Neural crest cell (in vitro differentiated cells): ENCODE measurements at places on chromosomes 6 and 20. TPM values are rescaled to one million over a fixed set of nuclear protein-coding genes. Genes with fewer than 3 reads are reported as not detected.
A peak's percentile ranks its signal among the peaks of the same experiment; 100 is the strongest.

DNA sequence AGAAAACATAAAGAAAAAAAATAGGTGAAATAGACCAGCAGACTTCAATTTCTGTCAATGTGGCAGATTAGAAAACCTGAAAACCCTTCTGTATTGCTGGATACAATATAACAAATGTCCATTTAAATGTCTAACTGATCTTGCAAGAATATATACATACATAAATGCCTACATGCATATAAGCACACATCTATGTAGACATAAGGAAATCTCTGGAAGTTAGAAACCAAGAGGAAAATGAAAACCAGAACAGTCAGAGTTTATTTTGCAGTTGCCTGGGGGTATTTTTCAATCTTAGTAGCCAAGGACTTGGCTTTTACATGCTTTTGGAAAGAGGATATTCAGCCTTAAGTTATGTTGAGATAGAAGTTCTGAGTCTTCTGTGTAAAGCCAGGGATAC lies 184.0 kb downstream of the RPS12 start:
- DNase-seq, result no peak

DNA sequence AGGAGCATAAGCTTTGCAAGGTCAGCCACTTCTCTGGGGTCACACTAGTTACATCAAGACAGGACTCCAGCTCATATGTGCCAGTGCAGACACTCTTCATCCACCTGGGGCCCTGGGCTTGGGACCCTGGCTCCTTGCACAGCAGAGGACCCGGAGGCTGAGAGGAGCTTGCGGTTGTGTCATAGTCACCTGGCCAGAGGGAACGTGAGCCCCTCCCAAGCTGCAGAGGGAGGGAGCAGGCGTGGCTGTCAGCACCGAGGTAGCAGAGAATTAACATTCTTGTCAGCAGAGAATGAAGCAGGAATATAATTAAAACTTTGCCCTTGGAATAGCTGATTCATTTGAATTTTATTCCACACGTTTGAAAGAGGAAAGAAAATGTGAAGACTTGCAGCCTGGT lies 36.8 kb downstream of the BCAS4 start:
- no peak for DNase-seq

DNA sequence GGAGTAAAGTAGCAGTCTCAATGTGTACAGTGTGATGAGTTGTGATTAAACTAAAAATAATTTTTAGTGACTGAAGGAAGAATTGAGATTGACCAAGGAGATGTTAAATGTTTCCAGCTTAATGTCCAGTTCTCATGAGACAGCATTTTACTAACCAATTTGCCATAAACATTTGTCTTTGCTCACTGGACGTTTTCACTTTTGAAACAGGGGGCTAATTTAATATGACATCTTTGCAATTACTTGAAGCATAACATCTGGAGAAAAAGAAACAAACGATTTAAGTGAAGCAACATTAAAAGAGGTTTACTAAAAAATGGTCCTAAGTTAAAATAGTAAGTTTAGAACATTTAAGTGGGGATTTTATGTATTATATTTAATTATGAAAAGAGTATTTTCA lies 443.8 kb downstream of the BCKDHB start:
- DNase-seq, result no peak

GRCh38 chr6:132330759-132331158 lies 70.5 kb downstream of the MOXD1 start:
- DNase-seq, result no peak

GRCh38 chr20:49352751-49353150 lies 74.9 kb upstream of the ZNFX1 start:
- DNase-seq, result no peak

GRCh38 chr6:17281497-17282481 lies 628 bp downstream of the RBM24 start:
- DNase-seq, result peak; percentile 21

GRCh38 chr6:16352821-16353438 lies 114.5 kb downstream of the GMPR start:
- no peak for DNase-seq

- DNase-seq, result peak; percentile 57
Measured at GRCh38 chr6:160137989-160138835, 16.6 kb downstream of the SLC22A1 start.

DNA sequence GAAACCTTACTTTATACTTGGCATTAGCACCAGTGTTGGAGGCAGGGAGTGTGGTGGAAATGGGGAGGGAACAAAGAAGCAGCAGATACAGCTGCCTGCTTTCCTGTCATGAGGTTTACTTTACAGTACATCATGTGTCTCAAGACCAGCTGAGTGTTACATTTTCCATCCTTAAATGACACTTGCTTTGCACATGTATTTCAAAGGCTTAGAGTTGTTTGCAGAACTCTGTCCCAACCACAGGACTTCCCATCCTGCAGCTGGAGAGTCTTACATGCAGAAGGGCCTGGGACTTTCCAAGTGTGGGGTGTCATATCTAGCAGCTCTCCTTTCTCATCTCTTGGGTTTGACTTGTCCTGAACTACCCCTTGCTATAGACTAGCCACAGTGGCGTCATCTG lies 395.9 kb downstream of the DHX35 start:
- DNase-seq, result no peak

- no peak for DNase-seq
Measured at GRCh38 chr6:44567406-44567805, 179.9 kb downstream of the CDC5L start.

DNA sequence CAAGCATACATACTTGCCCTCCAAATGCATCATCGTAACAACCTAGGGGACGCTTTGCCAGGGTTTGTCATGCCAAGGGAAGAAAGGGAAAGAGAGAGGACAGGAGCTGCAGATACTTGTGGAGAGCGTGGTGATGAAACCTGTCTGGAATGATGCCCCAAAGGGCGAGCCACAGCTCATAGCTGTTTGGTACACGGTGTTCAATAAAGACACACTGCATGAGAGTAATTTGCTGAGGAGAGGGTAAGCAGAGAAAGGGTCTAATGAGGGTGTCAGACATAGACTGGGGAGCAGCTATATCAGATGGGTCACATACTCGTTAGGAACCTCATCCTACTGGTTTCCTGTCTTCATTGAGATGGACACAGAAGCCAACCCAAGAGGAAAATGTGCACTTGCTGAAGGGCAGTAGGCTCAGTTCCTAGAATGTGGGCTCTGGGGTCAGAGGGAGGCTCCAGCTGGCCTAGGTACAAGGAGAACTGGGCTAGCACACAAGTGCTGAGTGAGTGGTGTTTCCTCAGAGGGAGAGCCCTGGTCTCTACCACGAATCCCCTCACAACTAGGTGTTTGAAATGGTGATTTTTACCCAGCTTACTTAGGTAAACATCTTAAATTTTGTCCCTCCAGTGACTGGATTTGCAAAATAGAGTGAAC lies 5.2 kb upstream of the FOXO3 start:
- no peak for DNase-seq

DNA sequence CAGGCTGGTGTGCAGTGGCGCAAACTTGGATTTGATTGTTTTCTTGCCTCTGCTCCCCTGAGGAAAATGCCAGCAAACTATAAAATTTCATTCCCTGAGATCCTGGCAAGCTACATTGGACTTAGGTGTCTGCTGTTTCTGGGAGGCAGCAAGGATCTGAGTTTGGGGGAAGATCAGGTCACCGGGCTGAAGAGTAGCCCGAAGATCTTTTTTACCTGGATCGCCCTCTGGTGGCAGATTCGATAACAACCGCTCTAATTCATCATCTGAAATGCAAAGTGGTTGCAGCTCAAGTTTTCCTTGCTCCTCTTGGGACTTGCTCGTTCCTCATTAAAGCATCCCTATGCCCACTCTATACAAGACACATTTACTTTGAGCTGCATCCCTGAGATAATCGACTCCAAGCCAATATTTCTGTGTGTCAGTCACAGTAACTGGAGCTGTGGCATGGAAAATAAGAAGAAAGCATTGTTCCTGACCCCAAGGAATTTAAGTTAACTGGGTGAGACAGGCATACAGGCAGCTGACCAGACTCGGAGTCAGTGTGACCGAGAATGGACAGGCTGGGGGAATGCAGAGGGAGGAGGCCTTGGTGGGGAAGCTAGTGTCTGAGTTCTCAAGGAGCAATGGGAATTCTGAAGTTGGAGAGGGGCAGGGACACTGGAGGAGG lies 131.8 kb upstream of the PROKR2 start:
- peak; percentile 77 for DNase-seq

- no peak for DNase-seq
Measured at GRCh38 chr20:11323816-11324215, 593.9 kb upstream of the BTBD3 start.

DNA sequence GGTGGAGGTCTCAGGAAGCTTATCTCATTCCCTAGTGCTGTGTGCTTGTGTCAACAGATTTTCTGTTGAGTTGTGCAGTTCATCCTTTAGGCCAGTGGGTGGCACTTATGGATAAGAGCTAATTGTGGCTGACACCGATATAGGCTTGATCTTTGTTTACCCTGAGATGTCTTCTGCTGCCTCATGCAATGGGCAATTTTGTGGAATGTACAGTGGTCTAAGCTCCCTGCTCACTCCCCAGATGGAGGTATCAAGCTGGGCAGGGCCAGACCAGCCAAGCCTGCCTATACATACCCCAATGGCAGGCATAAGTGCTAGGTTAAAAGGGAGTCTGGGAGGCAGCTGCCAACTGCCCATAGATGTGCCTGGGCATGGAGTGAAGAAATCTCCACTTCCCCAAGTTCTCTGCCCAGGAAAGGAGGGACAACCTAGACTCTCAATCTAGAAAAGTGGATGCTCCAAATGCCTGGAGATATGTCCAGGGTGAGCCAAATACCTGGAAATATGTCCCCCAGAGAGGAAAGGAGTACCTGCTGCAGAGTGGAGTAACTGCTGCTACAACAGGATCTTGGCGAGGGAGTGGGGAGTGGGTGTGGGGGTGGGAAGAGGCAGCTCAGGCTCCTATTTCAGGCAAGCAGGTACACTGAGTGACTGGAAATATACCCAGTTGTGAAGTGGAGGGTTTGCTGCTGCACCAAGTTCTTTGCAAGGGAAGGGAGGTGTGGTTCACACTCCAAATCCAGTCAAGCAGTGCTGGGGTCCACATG lies 53.2 kb upstream of the ARG1 start:
- DNase-seq, result peak; percentile 23

DNA sequence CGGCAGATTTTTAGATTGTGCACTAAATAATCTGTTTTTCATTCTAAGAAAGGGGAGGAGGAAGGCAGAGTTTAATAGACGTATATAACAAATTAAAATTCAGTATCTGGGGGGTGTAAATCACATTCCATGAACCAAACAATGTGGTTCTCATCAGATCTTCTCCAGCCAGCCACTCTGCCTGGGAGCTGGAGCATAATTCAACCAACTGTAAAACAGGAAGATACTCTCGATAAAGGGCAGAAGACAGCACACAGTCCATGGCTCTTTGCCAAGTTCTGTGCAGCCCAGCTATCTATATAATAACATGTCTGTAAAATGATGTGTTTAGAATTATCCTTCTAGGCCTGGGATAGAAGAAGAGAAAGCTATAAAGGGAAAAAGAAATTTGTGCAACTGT lies 289.9 kb upstream of the ZFP64 start:
- no peak for DNase-seq

GRCh38 chr6:107537559-107537958 lies 47.6 kb downstream of the SOBP start:
- no peak for DNase-seq

- no peak for DNase-seq
Measured at GRCh38 chr6:63923139-63923739, 287.6 kb downstream of the PHF3 start.

DNA sequence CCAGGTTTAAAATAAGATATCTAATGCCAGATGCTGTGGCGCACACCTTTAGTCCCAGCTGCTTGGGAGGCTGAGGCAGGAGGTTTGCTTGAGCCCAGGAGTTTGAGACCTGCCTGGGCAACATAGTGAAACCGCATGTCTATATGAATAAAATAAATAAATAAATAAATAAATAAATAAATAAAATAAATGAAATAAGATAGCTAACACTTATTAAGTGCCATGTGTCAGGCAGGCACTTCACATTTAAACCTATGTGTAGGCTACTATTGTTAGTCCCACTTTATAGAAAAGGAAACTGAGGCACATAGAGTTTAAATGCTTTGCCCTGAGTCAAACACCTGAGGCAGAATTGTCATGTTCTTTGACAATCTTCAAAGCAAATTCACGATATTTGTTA lies 32.9 kb upstream of the RREB1 start:
- DNase-seq, result no peak

DNA sequence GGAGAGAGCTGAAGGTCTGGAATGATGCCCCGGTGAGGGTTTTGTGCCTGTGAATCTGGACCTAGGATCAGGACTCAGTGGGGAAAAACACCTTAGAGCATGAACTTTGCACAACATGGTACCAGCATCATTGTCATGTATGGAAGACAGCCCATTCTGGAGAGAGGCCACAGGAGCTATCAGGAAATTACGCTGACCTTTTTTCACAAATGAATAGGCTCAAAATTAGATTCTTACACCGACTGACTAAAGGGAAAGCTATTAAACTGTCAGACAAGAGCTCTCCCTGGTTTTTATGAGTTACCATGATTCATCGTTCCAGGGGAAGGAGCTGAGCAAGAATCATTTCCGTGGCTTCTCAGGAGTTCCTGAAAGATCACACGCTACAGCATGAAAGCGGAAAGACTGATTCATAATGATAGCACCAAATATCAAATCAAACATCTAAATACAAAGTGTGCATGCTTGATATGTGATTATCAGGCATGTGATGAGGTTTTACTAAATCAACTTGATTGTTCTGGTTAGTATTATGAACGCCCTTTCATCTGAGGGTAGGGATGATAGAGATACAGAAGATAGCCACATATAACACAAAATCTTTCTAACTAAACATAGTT lies 224.9 kb upstream of the SMLR1 start:
- DNase-seq, result no peak

GRCh38 chr6:43842231-43842794 lies 72.3 kb downstream of the VEGFA start:
- DNase-seq, result no peak

GRCh38 chr20:51934301-51935002 lies 132.1 kb upstream of the SALL4 start:
- DNase-seq, result no peak

- DNase-seq, result no peak
Measured at GRCh38 chr6:140670021-140670420, 1295.6 kb upstream of the CITED2 start.

- no peak for DNase-seq
Measured at GRCh38 chr6:2179950-2180349, 65.5 kb downstream of the GMDS start.

Gene MCM3
- total RNA-seq, result 210 and 211 TPM in 2 replicates

Gene CAGE1
- total RNA-seq, result 0.16 and 0.20 TPM in 2 replicates

Gene MYO6
- 24.5 and 25.7 TPM in 2 replicates for total RNA-seq

Gene RIPPLY2
- 0.66 and 0.72 TPM in 2 replicates for total RNA-seq

Gene OR2B6
- total RNA-seq, result not detected in 2 replicates

Gene ADAM33
- total RNA-seq, result 3.0 and 3.2 TPM in 2 replicates

Gene TMX4
- total RNA-seq, result 18.0 and 22.7 TPM in 2 replicates

Gene ULBP1
- 2.3 and 2.5 TPM in 2 replicates for total RNA-seq

Gene KIF25
- 0.72 and 1.0 TPM in 2 replicates for total RNA-seq

Gene GLP1R
- 0.65 and 0.89 TPM in 2 replicates for total RNA-seq

Gene SLCO4A1
- total RNA-seq, result 7.0 and 8.2 TPM in 2 replicates

Gene BPIFB1
- total RNA-seq, result not detected in 2 replicates

Gene TXLNB
- total RNA-seq, result 0.61 and 0.65 TPM in 2 replicates

Gene CLIC5
- 0.20 TPM in 1 of 2 replicates, not detected in the other for total RNA-seq

Gene CLDN20
- not detected in 2 replicates for total RNA-seq
